Cardiac fibroblast (primary cell): ENCODE measurements at places on chromosomes 6 and 20.

DNA sequence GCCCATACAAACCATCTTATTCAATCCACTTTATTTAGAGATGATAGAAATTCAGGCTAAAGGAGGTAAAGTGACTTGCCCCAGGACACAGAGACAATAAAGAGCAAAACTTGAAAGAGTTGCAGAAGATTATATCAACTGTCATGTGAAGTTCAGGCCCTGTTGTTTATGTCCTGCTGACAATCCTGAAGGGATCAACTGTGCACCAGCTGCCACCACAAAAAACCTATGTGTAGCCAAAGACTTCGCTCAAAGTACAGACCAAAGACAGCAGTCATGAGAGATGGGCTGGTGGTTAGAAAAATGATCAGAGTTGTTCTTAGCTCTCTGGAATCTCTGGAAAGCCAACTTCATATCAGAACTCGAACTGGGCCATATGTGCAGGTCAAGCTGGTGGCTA is 16.0 kb upstream of the CITED2 start:
- DNase-seq, result no peak

DNA sequence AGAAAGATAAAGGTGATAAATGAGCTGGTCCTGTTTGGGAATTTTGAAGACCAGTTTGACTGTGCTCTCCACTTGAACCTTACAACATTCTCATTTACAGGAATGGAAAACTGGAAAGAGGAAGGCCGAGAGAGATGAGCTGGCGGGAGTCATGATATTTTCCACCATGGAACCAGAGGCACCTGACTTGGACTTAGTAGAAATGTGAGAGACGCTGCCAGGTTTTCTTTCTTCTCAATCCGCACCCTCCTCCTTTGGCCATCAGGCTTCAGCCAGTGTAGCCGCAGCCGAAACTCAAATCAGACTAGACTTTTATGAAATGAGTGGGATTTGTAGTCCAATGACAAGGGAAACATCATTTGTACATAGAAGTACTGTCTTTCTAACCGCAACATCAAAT is 54.7 kb upstream of the SYNJ2 start:
- no peak for DNase-seq

DNA sequence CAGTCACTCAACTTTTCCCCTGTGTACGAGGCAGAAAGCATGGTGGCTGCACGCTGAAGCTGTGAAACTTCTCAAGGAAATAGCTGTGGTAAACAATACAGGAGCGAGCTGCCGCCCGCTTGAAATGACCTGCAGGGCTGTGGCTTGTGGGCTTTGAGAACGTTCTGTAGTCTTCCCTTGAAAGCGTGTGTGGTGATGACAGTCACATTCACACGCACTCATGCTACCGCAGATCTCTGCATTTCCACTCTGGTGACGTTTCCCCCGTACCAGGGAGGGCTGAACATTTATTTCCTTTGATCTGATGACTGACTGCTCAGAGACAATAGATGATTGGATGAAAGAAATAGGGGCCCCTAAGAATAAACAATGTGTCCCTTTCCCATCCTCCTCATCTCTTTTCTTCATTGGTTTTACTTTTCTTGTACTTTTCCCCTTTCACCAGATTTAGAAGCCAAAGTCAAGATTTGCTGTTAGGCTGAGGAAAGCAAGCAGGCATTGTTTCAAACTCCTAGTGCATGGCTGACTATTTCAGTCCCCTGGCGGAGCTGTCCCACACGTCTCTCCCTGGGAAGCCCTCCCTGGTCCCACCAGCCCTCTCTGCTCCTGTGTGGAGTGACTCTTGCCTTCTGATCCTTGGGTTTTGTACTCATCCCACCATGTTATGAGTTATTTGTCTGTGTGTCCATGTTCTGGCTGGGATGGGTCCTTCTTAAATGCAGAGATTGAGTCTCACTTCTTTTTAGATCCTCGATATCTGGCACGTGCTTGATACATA is 3.9 kb downstream of the SYTL3 start:
- DNase-seq, result peak; percentile 49

DNA sequence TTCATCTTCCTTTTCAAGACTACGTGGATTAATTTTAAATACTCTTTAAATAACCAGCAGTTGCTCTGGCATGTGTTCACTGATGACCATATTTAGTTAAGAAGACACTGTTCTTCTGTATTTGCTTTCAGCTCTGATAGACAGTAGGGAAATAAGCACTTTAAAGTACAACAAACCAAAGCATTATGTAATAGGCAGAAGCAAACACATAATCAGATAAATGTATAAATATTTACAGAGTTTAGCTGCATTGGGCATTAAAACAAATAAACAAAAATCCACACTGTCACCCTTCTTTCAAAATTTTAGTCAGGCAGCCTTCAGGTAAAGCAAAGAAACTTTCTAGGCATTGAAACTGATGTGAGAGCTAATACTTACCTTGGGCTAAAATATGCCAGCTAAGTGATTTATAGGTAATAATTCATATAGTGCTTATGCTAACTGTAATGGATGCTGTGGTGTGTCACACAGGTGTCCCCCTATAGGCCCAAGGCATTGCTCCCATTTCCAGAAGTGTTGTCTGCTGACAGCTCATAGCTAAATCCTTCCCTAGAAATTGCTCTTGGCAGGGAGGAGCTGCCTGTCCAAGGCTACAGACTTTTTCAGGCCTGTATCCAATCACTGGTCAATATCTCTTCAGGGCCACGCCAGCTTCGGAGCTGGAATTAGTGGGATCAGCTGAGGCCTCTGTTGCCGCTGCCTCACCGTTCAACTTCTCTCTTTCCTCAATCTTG is 111.5 kb upstream of the CITED2 start:
- DNase-seq, result no peak

DNA sequence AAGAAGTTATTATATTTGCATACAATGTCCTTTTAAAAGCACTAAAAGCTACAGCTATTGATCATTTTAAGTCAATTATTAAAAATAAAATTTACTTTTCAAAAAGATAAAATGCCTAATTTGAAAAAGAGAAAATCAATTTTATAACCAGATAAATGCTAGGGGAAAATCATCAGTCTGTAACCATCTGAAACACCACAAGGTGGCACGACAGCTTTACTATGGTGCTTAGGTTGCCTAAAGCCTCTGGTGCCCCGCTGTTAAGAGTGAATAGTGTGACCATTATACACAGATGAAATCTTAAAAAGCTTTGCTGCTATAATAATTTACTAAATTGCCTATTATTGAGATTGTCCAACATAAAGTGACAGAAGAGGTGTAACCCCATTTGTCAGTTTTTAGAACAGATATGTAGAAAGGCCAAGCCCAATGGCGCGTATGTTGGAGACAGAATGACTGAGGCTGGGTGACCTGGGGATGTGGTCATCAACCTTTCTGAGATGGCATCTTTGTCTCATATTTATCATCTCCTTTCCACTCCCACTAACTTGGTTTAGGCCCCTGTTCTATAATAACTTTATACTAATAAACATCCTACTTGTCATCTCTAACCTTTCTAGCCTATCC is 100.8 kb downstream of the MOXD1 start:
- DNase-seq, result peak; percentile 78

- no peak for DNase-seq
Measured at GRCh38 chr6:98724537-98724936, 109.8 kb upstream of the POU3F2 start.

GRCh38 chr20:14777591-14777990 is 440.2 kb upstream of the FLRT3 start:
- no peak for DNase-seq

DNA sequence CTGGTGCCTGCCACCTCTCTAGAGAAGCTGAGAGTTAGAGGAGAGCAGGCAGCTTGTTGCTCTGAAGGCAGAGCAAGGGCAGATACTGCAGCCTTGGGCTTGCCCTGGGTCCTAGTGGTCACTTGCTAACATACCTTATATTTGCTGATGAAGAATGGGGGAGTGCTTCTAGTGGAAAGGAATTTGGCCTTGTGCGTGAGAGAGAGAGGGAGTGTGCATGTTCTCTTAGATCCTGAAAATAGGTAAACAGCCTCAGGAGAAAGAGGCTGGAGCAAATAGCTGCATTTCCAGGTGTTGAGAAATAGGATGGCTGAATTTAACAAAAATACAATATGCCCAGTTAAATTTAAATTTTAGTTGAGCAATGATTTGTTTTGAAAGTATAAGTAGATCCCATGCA is 724.5 kb upstream of the FLRT3 start:
- DNase-seq, result no peak

GRCh38 chr6:15063253-15063853 is 182.5 kb upstream of the JARID2 start:
- peak; percentile 40 for DNase-seq

DNA sequence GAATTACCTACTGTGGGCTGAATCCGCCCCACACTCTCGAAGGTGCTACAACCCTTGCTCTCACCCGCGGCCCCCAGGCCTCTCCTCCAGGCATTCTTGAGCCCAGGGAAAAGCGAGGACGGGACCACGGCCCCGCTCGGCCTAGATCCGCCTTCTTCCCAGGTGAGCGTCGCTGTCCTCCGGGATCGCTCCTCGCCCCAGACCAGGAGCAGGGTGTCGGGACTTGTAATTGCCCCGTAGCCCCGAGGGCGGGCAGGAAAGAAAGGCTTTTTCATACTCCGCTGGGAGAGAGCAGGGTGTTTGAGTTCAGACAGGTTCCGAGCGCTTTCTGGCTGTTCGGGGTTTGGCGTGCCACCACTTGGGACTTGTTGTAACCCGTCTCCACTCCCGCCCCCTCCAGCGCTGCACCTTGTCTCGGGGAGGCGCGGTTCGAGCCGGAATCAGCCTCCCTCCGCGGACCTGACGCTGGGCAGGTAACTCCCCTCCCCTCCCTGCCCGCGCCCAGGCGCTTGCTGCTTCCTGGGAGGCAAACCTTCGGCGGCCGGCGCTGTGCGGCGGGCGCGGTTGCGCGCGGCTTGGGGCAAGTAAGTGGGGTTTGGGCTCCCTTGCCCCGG is at the start of gene FAM83B:
TSS of gene FAM83B (plus strand) at position 529 of the 614 bp plus-strand sequence. CDS start 23,476 bp downstream, outside the sequence.
- DNase-seq, result peak; percentile 2

DNA sequence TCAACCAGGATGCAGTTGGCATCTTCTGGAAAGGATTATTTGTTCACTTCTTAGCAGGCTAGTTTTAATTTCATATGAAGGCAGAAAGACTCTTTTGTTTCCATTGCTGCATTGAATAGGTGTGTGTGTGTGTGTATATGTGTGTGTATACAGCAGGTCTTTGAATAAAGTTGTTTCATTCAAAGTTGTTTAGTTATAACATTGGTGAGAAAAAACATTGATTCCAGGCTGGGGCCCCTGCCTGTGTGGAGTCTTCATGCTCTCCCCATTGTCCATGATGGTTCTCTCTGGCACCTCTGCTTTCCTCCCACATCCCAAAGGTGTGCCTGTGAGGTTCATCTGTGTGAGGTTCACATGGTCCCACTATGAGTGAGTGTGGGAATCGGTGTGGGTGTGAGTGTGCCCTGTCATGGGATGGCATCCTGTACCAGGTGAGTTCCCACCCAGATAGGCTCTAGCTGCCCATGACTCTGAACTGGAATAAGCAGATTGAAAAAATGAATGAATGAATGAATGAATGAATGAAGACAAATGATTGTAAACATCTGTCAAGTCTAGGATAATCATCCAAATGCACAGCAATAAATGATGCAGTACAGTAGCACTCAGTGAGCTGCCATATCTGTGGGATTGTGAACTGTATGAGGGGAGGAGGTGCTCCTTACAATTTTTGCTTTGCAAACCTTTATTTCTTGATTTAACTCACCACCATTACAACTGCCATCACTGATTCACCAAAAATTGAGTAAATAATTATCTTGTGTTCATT is 156.0 kb downstream of the ADGRG6 start:
- DNase-seq, result no peak
